ENCODE measurements at places on chromosomes 2 and 18.
A peak's percentile ranks its signal among the peaks of the same experiment; 100 is the strongest.

DNA sequence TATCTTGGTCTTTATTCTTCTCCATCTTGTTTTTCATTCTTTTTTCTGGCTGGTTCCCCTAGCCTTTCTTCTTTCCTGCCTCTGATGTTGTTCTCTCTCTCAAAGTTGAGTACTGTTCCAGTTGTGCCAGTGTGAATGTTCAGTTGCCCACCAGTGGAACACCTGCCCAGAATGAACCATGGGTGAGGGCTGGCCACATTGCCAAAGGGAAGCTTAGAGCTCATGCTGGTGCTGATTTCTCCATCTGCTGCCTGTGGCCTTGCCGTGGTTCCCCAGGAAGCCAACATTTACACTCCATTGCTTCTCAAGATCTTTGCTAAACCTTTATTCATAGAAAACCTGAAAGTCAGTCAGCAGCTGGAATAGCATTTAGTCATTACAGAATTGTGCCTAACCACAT is 99.1 kb upstream of the MC2R start:
- no peak for DNase-seq

GRCh38 chr2:28545590-28546200 is 49.8 kb downstream of the PLB1 start:
- DNase-seq, result peak; percentile 12

GRCh38 chr2:26043862-26044696 is 10.2 kb downstream of the RAB10 start:
- no peak for DNase-seq

DNA sequence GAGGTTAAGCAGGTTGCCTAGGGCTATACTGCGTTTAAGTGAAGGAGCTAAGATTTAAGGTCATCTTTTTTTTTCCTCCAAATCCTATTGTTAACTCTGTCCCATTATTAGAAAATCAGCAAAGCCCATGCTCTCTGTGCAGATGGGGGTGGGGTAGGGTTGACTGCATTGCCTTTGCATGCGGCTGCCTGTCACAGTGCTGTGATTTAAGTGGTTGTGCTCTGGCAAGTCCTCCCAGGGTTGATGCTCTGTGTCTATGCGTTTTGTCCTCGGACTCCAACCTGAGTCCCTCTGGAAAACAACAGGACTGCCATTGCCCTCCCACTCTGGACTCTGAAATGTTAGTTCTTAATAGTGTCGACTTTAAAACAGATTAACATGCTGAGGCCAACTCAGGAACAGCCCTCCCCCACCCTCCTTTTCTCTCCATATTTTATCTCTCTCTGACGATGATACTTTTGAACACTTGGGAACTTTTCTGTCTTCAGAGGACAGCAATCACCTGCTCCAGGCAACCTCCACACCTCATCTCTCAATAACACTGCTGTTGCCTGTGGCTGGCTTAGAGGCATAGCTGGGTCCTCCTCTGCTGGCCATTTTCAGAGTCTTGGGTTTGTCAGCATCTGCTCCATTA is 5.8 kb downstream of the FHOD3 start:
- no peak for DNase-seq

- no peak for DNase-seq
Measured at GRCh38 chr2:232770207-232770606, 6.2 kb downstream of the KCNJ13 start.

DNA sequence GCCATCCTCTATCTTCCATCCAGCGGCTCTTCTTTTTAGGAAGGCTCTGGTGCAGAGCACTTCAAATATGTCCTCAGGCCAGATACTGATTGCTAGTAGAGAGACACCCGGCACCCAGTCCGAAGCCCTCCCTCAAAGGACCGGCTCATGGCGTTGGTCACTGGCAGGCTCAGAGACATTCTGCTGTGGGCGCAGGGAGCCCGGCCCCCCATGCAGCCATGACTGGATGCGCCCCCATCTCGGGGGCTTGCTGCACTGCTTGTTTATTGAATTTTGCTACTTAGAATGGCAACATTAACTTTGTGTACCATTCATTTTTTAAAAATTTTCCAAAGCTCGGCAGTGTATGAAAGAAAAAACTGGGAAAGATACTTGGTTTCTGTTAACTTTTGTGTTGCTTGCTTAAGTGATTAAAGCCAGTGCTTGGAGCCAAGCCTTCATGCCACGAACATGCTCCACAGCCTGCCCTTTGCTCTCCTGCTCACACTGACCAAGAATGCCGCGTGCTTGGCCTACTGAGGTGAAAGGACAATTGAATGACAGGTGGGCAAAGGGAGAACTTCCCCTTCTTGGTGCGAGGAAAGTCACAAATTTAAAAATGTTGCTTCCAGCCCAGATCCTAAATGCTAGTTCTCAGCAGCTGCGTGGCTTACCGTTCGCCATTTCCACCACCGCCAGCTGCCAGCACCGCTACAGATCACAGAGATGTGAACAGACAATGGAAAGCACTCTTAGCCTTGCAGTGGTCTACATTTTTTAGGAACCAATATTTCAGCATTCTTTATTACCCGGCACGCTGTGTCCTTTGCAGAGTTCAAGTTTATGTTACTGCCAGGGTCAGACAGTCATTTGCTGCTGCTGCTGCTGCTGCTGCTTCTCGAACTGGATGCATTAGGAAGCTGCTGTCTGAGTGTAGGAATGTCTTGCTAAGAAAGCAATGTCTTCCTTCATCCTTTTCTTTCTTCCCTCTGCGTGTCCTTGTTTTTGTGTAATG is 76.7 kb downstream of the FAM210A start:
- no peak for DNase-seq

Data from activated T-cell treated with anti-CD3 and anti-CD28 coated beads for 48 hours (primary cell).